ENCODE measurements at places on chromosomes 5 and 9.

GRCh38 chr5:68033029-68033428 is 182.5 kb upstream of the PIK3R1 start:
- DNase-seq, result no peak

DNA sequence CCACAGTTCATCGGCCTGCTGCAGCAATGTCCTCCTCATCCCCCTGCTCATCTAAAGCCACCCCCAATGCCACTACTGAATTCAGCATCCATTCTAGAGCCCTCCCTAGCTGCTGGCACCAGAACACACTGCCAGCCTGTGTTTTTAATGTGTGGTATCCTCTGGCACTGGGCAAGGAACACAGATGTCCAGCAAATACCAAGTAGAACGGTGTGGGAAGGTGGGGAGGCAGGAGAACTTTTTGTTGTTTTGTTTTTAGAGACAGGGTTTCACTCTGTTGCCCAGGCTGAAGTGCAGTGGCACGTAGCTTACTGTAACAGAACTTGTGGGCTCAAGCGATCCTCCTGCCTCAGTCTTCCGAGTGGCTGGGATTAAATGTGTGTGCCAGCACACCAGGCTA is 4.7 kb downstream of the HDHD3 start:
- no peak for DNase-seq

DNA sequence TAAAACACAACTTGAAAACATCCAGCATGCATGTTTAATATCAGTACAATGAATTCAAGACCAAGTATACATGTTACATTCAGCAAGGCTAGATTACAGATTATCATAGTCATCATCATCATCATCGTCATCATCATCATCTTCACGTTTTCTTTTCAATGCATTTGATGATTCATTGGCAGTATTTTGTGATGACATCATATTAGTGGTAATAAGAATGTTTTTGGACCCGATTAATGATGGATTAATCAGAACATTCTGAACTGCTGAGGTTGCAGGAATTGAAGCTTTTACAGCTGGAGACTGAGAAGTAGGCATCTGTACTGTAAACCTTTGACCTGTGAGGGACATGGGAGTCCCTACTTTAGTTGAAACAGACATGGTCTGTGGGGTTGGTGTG is 4.5 kb downstream of the AK6 start:
- no peak for DNase-seq

- DNase-seq, result no peak
These were observed 118.5 kb downstream of the GNAQ start for GRCh38 chr9:77912895-77913693.

DNA sequence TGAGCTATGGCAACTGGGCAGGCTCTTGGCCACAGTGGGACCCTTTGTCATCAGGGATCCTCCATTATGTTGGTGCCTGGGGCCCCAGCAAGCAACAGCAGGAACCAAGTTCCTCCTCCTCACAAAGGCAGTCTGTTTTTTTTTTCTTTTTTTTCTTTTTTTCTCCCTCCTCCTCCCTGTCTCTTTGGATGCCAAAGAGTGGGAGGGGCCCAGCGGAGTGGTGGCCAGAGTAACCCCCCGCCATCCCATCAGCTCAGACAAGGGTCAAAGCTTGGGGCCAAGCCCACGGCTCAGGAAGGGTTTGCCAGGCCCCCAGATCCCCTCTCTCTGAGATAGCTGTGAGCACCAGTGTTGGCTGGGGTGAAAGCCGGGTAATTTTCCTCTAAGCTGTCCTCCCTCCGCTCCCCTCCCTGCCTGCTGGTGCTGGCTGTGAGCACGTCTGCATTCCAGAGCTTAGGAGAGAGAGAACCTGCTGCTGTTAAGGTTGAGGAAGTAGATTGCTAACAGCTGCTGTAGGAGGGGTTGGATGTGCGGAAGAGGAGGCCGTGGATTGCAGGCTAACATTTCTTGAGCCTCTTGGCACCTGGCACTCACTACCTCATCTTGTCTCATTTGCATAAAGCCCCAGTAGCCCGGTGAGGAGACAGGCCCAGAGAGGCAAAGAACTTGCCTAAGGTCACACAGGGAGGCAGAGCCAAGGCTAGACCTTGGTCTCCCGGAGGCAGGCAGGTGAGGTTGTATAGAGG is 21.2 kb downstream of the GSN start:
- DNase-seq, result no peak

DNA sequence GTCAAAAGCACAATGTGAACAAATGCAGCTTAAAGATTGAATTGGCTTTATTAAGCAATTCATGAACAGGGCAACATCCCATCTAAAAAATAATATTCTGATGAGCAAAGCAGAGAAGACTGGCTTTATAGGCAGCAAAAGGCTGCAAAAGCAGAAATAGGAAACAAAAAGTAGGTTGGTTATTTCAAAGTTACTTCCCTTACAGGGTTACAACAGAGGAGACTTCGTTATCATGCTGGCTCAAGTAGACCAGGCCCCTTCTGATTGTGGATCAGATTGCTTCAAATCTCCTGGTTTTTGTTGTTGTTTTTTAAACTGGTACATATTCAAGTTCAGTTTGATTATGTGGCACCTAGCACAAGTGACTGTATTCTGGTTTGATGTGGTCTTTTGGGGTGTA is 73.1 kb downstream of the MAN2A1 start:
- DNase-seq, result no peak

DNA sequence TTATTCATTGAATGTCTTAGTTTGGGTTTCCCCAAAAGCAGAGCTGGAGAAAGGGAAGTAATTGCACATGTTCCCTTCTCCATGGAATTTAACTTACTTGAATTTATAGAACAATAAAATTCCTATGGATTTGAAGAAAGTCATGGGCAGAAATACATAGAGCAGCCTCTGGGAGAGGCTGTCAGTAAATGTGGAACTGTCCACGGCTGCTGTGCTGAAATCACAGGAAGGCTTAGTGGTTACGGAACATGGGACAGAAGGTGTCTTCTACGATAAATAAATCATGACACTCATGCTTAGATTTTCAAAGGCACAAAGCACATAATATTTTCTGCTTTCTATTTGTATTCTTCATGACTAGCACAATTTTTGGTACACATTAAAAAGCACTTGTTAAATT is 440.6 kb upstream of the IZUMO3 start:
- no peak for DNase-seq

DNA sequence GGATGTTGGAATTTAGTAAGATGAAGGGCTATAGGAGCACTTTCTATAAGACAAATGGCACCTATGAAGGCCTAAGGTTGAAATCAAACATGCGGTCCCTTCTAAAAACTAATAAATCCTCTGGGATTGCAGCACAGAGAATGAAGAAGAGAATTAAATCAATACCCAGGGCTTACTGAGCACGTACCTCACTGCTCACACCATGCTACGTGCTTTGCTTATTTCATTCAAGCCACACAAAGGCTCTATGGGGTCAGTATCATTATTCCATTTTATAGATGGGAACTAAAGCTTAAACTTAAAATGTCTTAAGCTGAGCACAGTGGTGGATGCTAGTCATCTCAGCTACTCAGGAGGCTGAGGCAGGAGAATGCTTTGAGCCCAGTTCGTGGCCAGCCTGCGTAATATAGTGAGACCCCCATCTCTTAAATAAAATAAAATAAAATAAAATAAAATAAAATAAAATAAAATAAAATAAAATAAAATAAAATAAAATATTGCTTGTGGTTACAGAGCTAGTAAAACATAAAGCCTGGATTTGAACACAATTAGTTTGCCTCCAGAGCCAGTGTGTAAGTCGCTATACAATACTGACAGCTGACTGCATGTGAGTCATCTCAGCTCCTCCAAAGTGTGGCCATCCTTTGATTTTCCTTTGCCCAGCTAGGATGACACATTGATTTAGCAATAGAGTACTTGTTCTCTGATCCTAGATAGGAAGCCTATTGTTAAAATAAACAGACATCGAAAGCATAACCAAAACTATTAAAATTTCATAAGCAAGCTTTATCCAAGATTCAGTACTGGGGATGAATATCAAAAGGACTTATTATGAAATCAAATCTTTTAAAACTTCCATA is 20.9 kb upstream of the DPYSL3 start:
- DNase-seq, result peak; percentile 59

GRCh38 chr5:82593481-82593880 is 315.3 kb upstream of the RPS23 start:
- DNase-seq, result peak; percentile 32

DNA sequence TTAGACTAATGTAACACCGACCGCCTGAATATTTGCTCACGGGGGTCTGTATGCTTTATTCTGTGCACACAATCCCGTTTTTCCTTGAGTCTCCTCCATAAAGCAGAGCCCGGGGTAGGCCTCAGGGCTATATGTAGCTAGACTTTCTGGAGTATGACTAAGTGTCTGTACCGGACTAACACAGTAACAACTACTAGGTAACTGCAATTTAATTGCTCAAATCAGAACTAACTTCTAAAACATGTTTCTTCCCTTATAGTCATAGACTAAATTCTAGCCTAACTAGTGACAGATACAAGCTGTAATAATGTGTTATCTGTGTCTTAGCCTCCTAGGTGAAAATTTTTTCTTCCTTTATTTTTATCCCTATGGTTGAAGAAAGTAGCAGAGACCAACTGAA is 2.1 kb downstream of the REEP5 start:
- no peak for DNase-seq

GRCh38 chr5:135578685-135579341 is at the start of gene CXCL14:
TSS of gene CXCL14 (minus strand) at chr5:135578991. CDS start at chr5:135578778, 213 bp downstream.
- no peak for DNase-seq

DNA sequence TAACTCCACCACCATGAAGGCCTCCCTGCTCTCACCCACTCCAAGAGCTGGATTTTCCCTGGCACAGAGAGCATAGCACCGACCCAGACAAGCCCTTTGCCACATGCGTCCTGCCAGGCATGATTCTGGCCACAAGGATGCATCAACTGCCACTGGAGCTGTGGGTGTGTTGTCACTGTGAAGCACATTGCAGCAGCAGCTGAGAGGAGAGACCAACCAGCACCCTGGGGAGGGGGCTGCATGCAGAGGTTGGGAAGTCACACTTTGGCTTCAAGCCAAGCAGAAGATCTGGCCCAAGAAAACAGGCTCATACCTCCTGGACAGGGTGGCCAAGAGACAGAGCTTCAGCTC is 22.6 kb upstream of the PTGES start:
- no peak for DNase-seq

DNA sequence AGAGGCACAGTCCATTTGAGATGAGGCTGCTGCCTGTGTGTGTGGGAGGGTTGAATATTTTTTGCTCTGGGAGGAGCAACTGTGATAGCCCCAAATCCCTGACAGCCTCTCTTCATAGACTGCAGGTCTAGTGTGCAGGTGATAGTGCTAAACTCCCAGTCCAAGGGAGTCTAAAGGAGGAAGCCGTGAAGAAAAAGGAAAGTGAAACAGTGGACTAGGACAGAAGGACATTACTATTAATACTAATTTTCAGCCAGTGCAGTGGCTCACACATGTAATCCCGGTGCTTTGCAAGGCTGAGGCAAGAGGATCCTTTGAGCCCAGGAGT is 295.0 kb downstream of the PDE4D start:
- DNase-seq, result no peak

GRCh38 chr9:17081814-17082213 is 53.0 kb upstream of the CNTLN start:
- no peak for DNase-seq

GRCh38 chr5:28215091-28215490 is 1176.7 kb upstream of the CDH9 start:
- no peak for DNase-seq

DNA sequence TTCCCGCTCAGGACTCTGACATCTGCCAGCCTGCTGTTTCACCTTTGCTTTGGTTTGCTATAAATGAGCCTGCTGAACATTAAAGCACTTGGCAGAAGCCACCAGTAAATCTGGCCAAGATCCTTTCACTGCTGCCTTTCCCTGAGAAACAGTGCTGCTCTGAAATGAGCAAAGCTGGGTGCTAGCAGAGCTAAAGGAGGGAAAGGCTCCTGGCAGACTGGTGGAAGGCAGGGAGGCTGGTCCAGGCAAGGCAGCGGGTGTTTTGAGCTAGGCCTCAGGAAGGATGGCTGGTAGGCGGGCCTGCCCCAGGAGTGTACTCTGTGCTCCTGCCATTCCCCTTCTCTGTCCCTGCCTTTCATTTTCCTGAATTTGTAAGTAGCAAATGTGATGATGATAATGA is 52.5 kb upstream of the PTGS1 start:
- DNase-seq, result no peak

- DNase-seq, result no peak
These were observed 50.3 kb upstream of the C5orf58 start for GRCh38 chr5:170182491-170182890.

DNA sequence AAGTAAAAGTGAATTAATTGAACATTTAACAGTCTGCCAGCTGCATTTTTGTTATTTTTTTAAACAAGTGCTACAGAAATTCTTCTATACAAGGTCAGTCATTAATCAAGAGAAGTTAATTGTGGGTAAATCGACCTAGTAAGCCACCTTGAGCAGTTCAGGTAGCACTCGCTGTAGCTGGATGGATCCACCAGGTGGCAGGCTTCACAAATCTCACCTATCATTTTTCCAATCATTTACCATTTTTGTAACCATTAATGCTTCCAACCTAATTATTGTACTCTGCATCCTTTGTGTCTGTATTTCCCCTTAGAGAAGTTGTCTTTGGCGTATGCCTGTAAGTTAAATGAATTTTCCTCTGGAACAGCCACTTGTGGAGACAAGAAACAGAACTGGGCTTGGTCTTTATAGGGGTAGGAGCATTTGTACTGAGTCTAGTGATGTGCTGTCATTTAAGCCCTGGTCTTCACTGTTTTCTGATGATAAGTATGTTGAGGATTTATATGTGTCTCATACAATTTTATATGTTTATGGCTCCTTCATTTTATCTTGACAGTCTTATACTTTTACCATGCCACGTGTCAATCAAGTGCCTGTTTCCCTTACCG is 39.5 kb downstream of the CD180 start:
- DNase-seq, result peak; percentile 8

GRCh38 chr5:150647275-150648251 is 7.1 kb downstream of the SYNPO start:
- DNase-seq, result no peak

GRCh38 chr5:78568212-78568611 is 80.4 kb downstream of the LHFPL2 start:
- no peak for DNase-seq

DNA sequence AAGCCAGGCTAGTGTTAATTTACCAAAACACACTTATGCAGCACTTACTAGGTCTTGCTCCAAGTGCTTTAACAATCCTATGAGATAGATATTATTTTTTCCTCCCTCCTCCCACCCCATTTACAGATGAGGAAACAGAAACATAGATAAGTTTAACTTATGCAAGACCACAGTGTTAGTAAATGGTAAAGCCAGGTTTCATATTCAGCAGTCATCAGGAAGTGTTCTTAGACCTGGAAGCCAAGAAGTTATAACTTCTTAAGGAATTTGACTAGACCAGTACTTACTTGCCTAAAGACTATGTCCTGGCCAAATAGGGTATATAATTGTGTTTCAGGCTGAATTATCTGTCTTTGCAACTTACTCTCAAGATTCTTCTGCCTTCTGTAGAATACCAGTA is 15.9 kb downstream of the ABHD17B start:
- no peak for DNase-seq
